ENCODE measurements at places on chromosomes 1 and 21.

DNA sequence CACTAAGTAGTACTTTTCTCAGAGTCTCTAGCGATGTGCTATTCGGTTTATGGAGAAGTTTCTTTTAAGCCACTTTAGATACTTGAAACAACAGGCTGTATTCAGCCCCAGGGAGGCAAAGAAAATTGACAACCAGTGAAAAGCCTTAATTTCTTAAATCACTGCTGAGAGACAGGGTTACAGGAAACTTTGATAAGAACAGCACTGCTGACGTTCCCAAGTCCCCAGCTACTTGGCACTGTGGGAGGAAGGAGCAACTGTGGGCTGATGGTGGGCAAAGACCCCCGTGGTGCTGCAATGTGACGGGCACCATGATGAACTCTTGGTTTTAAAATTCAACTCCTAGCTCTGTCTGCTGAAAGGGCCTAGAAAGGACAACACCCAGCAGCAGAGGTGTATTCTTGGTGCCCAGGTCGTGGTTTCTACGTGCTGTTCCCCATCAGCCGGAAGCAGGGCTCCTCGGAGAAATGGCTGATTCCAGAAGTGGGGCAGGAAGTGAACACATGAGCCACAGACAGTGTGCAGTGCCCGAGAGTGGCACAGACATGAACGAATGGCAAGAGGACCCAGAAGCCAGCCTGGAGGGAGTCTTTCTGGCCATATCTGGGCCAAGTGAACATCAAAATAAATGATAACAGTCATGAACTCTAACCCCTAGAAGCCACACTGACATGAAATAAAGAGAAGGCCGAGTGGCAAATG is 5.3 kb downstream of the PTTG1IP start:
- no peak for DNase-seq

DNA sequence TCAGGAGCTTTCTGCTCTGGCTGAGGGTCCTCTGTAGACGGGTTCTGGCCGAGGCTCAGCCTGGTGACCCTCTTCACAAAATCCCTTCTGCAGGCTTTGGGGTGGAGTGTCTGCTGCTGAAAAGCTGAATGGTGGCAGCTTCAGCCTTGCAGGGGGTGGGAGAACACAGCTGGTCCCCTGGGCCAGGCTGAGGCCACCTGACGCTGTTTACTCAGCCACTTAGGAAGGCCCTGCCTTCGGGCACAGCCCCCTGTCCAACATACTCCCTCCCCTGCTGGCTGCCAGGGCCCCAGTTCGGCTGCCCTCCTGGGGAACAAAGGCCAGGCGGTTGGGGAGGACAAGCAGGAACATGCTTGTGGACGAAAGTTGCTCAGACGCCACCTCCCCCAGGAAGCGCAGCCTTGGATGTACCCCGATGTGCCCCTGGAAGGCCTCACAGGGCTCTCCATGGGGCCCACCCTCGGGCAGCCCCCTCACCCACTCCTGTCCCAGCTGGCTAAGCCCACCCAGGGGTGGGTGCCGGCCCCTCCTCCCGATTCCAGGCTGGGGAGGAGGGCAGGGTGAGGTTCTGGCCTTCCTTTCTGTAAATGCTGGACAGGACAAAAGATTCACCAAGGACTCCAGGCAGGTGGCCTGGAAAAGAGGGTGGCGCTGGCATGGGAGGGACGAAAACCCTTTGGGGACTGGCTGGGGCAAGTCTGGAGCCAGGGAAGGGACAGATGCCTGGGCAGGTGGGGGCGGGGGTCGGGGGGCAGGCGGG is at the start of gene ANKRD65:
Gene ANKRD65 (minus strand): TSS at position 130 of the 760 bp plus-strand sequence. CDS start 271 bp downstream, outside the sequence.
- DNase-seq: no peak

DNA sequence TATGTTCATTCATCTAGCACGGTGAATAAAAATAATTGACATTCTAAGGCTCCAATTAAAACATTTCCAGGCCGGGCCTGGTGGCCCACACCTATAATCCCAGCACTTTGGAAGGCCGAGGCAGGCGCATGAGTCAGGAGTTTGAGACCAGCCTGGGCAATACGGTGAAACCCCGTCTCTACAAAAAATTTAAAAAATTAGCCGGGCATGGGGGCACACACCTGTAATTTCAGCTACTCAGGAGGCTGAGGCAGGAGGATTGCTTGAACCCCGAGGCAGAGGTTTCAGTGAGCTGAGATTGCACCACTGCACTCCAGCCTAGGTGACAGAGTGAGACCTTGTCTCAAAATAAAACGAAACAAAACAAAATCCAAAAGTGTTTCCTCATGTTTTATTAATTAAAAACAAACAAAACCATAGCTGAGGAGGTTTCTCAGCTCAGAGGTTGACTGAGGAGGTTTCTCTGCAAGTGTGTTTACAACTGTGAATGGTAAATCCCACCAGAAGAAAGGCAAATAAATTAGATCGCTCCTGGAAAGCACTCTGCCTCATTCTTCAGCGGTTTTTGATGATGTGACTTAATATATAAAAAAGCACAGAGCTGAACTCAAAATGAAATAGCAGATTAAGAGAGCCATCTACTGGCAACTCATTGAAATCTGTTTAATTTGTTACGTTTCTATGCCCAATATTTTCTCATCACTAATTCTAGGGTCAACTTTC is 37.7 kb upstream of the ATG4C start:
- no peak for DNase-seq

DNA sequence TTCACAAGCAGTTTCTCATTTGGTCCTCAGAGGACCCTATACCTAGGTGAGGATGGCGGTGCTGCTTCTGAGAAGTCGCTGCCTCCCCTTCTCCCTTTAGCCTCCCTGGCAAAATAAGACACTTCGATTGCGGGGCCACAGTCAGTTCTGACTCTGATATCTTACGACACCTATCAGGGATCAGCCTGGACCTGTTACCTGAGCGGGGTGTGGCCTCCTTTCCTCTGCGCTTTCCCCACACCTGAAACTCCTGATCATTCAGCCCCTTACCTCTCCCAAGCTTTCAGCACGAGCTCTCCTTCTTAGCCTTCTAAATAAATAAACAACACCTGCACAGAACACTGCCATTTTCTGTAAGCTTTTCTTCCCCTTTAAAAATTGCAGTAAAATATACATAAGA is 24.6 kb upstream of the GPR137B start:
- DNase-seq: no peak

- no peak for DNase-seq
Measured at GRCh38 chr1:41558761-41559171, 74.3 kb upstream of the EDN2 start.

DNA sequence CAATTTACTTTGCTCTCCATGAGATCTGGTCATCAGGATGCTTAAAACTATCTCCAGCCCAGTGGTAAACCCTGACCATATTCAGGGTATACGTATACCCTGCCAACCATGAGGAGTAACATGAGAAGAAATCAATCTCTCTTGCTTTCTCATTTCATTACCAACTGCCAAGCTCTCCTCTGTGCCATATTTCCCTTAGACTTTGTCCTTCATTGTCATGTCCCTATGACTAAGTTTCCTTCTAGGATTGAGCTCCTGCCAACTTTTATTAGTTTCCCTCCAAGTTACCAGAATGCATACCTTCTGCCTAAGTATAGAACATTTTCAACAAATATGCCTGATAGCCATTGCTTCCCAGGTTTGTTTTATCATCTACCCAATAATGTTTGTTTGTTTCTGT is 1113.9 kb upstream of the B3GALT2 start:
- DNase-seq: no peak

- DNase-seq: peak; percentile 46
Measured at GRCh38 chr1:2255420-2256369, 27.6 kb downstream of the SKI start.

GRCh38 chr1:228782662-228783417 is 47.6 kb downstream of the RHOU start:
- no peak for DNase-seq

DNA sequence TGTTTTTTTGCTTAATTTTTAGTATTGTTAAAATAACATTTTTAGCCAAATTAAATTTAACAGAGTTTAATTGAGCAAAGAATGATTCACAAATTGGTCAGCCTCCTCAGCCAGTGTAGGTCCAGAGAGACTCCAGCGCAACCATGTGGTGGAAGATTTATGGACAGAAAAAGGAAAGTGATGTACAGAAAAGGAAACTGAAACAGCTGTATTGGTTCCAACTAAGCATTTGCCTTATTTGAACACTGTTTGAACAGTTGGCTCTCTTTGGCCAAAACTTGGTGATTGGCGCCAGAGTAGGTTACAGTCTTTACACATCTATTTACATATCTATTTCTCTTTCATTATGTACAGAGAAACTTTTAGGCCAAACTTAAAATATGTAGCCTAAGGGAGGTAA is 19.4 kb downstream of the RPS6KC1 start:
- no peak for DNase-seq

DNA sequence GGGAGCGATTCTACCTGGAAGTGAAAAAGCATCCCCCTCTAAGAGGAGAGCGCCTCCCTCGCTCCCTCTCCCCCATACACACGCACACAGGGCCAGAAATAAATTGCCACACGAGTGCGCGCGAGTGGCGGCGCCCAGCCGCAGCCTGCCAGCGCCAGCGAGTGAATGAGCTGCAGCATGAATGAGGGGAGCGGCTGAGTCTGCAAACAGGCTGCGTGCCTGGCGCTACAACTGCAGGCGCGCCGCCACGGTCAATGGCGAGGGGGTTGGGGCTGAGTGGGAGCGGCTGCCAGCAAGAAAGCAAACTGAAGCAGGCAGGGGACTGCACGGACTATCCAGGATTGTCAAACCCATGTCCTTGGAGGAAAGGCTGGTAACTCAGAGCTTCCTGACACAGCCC is 2.2 kb downstream of the CAMK1G start:
- no peak for DNase-seq

DNA sequence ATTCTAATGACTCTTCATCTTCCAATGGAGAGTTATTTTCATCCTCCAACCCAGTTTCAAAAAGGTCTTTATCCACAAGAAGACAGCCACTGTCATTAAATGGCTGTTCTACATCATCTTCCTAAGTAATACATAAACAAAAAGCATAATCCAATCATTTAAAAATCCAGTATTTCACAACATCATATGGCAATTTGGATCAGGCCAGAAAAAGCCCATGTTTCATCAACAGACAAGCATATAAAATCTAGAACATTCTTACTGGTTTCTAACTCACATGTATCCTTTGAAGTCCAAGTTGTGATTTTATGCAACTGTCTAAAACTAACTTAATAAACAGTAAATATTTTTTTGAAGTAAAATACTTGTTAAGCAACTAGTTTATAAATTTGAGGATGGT is 6.6 kb downstream of the CLSPN start:
- DNase-seq: no peak

GRCh38 chr1:12314333-12314903 is 84.6 kb downstream of the VPS13D start:
- no peak for DNase-seq

GRCh38 chr1:203063287-203063686 is 22.5 kb downstream of the MYOG start:
- DNase-seq: no peak

GRCh38 chr1:198756470-198756869 is 117.6 kb downstream of the PTPRC start:
- DNase-seq: no peak

DNA sequence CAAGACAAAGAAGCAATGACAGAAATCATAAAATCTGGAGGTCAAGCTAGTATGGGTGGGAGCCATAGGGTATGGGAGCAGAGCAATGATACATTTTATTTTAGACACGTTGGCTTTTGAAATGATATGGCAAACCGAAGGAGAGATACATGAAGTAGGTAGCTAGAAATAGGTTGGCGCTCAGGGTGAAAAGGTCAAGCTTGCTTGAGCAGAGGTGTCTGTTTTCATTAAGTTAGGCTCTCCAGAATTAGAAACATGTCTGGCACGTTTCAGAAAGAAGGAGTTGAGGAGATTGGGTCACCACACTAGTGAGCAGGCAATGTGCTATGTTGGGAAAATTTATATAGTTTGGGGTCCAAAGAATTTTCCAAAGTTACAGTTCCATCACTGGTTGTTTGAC is 151.4 kb downstream of the AMY1C start:
- DNase-seq: no peak

- no peak for DNase-seq
Measured at GRCh38 chr1:205446828-205447227, 9.0 kb downstream of the BLACAT1 start.
